ENCODE measurements at places on chromosomes 5 and 9.

DNA sequence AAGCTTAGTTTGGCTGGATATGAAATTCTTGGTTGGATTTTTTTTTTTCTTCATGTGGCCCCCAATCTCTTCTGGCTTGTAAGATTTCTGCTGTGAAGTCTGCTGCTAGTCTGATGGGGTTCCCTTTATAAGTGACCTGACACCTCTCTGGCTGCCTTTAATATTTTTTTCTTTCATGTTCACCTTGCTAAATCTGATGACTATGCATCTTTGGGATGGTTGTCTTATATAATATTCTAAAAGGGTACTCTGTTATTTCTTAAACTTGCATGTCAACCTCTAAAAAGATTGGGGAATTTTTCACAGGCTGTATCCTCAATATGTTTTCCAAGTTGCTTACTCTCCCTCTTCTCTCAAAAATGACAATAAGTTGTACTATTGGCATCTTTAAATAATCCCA is 500.0 kb downstream of the CAAP1 start:
- DNase-seq, result no peak

- DNase-seq, result no peak
Measured at GRCh38 chr5:173314166-173314952, 13.9 kb downstream of the STC2 start.

- DNase-seq, result no peak
Measured at GRCh38 chr9:792331-793260, 48.9 kb upstream of the DMRT1 start.

DNA sequence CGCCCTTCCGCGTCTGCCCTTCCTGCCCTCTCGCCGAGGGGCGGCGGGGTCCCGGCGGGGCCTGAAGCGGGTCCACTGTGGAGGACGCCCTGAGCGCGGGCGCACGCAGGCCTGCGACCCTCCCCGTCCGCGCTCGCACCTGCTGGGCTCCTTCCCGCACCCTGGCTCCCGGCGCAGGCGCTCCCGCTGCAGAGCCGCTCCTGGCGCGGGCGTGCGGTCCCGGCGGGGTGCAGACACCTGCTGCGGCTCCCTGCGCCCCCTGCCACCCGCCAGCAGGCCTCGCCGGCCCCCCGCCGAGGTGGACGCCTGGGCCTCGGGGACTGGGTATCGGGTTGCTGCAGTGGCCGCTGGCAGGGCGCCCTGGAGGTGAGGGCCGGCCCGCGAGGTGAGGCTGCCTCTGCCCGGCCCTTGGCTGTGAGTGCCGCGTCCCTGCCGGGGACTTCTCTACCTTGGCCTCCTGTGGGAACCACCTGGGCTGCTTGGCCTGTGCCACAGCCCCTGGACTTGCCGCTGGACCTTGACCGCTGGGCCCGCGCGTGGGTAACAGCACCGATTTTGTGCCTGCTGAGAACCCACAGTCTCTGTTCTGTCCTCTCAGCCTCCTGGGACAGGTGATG is 627 bp downstream of the ARRDC1 start:
- no peak for DNase-seq

GRCh38 chr5:113092683-113093082 is 116.1 kb downstream of the DCP2 start:
- no peak for DNase-seq

GRCh38 chr9:12748016-12748415 is 26.8 kb upstream of the LURAP1L start:
- DNase-seq, result no peak

- DNase-seq, result no peak
Measured at GRCh38 chr9:36039696-36040095, 3.0 kb downstream of the RECK start.

- no peak for DNase-seq
Measured at GRCh38 chr9:35842795-35843194, 13.8 kb downstream of the TMEM8B start.

DNA sequence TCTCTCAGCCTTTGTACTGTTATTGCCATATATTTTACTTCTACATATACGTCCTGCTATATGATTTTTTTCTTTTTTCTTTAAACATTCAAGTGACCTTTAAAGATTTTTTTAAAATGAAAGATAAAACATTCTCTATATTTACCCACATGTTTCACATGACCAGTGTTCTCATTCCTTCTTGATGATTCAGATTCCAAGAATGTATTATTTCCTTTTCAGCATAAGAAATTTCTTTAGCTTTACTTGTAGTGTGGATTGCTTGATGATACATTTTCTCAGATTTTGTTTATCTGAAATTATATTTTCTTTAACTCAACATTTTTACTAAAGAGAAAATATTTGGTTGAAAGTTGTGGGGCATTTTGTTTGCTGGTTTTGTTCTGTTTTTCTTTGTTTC is 792.1 kb downstream of the BRINP1 start:
- DNase-seq, result no peak
